Neuronal stem cell (in vitro differentiated cells): ENCODE measurements at places on chromosomes 7 and 10.

- DNase-seq: no peak
Measured at GRCh38 chr7:140146574-140146973, 30.2 kb downstream of the KDM7A start.

DNA sequence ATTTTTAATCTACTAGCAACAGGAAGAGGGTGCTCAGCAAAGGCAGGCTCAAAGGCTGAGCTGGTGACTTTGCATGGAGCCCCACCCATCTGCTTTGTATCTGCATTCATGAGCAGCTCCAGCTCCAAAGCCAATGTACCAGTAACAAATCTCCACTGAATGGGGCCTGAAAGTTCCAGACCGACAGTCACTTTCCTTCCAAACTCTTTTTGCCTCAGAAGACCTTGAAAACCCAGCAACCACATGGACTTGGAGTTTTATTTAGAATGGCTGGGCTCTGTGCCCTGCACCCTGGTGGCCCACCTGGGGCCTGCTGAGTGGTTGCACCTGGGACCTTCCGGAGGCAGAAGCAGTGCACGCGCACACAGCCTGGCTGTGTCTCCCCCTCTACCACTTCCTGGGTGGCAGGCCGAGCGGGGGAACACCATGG lies 195.0 kb upstream of the PLXNA4 start:
- DNase-seq: no peak

DNA sequence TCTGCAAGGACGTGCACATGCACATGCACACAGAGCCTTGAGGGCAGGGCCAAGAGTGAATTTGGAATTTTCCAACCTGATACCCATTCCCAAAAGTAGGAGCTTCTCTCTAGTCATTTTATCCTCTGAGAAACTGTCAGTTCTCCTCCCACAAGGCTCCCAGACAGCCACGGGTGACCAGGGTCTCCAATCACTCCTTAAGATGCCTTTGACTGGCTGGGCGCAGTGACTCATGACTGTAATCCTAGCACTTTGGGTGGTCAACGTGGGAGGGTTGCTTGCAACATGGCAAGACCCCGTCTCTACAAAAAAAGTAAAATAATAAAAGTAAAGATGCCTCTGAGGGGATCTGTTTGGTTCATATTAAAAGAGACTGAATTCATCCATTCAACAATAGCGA lies 13.2 kb downstream of the SCD start:
- no peak for DNase-seq

- DNase-seq: no peak
Measured at GRCh38 chr7:87173471-87173870, 21.2 kb downstream of the DMTF1 start.

DNA sequence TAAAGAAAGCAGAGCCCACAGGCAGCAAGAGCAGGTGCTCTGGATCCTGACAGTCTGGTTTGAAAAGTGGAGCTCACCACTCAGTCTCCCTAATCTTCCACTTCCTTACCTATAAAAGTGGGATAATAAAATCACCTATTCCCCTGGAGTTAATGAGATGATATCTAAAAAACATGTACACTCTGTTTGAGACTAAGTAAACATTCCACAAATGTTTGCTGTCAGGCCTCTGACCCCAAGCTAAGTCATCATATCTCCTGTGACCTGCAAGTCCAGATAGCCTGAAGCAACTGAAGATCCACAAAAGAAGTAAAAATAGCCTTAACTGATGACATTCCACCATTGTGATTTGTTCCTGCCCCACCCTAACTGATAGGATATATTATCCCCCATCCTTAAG lies 1324.5 kb downstream of the XPNPEP1 start:
- no peak for DNase-seq

DNA sequence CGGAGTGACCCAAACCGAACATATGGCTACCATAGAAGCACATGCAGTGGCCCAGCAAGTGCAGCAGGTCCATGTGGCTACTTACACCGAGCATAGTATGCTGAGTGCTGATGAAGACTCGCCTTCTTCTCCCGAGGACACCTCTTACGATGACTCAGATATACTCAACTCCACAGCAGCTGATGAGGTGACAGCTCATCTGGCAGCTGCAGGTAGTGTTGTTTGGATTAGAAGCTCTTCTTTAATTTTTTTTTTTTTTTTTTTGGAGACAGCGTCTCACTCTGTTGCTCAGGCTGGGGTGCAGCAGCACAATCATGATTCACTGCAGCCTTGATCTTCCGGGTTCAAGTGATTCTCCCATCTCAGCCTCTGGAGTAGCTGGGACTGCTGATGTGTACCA lies 45.8 kb downstream of the NRF1 start:
- no peak for DNase-seq

- no peak for DNase-seq
Measured at GRCh38 chr7:114269714-114270113, 144.9 kb upstream of the FOXP2 start.

GRCh38 chr7:158018971-158019645 lies 568.5 kb downstream of the PTPRN2 start:
- no peak for DNase-seq

- no peak for DNase-seq
Measured at GRCh38 chr7:55185321-55185802, 166.5 kb downstream of the EGFR start.

DNA sequence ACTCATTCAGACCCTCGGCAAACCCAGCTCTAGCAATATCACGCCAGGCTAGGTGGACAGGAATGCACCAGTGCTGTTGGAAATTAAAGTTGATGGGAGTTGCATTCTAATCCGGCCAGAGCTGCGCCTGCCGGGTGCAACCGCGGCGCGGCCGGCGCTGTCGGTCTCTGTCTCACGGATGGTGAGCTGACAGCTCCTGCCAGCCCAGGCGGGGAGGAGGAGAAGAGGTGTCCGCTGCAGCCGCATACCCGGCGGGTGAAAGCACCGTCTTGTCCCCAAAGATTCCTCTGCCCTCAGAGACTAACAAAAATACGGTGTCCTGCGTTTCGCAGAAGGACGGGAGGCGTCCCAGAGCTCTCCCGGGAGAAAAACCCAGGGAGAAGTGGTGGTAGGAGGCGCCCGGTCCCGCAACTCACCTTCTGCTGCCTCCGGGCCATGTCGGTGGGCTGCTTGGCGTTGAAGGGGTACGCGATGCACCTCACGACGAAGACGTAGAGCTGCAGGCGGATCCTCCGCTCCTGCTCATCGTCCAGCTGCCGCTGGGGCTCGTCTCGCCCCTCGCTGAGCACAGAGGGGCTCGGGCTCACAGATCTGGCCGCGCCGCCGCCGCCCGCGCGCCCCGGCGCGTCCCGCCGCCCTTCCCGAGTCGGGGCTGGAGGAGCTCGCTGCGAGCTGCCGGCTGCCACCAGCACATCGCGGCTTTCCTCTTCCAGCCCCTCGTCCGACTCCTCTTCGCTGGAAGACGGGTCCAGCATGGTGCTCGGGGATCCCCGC lies 490 bp downstream of the CADPS2 start:
- peak; percentile 32 for DNase-seq

DNA sequence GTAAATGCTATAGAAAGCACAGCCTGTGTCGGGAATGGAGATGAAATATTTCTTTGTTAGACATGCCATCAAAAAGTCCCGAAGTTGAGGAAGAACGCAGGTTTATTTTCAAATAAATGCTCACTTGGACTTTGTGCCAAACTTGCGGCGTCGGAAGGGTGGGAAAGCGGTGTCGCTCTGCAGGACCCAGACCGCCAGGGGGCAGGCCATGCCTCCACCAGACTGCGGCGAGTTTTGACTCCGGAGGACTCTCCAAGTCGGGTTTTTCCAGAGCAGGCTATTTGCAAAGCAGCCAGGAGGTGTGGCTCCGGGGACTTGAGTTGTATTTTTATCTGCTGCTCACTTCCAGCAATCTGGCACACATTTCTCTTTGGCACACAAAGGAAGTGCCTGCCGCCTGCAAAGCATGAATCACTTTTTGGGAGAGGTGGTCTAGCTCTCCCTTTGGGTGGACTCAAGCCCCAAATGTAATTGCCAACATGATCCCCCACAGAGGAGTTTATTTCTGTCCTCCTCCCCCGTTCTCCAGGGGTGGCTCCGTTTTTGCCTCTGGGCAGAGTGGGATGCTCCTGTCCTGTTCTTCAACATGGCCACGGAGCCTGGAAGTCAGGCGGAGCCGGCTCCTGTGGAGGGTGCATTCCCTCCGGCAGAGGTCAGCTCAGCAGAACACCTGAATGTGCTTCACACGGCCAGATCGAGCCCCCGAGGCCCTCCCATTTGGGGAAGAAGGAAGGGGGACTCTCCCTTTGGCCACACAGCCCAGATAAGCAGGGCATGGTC lies 82.3 kb upstream of the GPR26 start:
- DNase-seq: peak; percentile 65

DNA sequence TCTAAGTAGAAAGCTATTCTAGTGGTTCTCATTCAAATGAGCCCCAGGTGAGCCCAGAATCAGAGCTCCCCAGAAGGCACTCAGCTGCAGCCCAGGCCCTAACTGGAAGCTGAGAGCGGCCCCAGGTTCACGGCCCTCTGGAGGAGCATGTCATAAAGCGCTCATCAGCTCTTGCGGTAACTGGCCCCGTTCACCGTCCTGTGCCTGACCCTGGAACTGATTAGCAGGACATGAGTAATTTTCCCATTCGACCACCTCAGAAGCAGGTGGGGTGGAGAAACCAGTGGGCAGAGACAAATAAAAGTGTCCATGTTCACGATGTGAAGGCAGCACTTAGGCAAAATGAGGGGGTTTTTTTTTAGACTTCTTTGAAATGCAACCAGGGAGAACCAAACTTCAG lies 136.1 kb upstream of the LYZL2 start:
- DNase-seq: no peak

DNA sequence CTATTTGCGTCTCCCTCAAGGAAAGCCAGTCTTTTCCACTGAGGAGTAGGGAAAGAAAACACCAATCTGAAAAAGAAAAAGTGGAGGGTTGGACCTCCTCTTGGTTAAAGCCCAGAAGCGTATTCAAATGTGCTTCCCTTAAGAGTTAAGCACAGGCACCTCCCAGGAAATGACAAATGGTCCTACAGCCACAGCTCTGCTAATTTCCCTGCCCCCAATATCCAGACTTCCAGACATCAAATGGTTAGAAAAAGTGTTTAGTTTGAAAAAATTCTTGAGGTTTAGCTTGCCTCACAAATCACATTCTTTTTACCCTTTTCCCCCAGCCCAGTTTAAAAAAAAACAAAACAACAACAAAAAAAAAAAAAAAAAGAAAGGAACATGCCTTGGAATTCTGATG lies 19.0 kb upstream of the COL1A2 start:
- DNase-seq: no peak

- DNase-seq: no peak
Measured at GRCh38 chr10:98920807-98921206, 314.8 kb downstream of the HPSE2 start.

GRCh38 chr7:122965306-122965705 lies 30.2 kb downstream of the TAS2R16 start:
- no peak for DNase-seq

DNA sequence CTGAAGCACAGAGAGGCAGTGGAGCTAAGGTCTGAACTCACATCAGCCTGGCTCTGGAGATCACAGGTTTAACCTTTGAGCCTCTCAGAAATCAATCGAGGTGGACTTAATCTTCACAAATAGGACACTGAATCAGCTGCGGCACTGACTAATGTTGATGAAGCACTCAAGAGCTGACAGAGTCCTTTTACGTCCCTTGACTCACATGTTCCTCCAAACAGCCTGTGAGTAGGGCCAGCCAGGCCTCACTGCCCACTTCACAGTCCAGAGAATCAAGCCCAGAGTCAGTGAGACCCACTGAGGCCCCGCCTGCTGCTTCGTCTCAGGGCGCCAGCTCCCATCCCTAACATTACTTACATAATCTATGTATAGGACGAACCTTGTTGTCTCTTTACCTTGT lies 63.1 kb downstream of the TNS3 start:
- no peak for DNase-seq

- no peak for DNase-seq
Measured at GRCh38 chr7:9657257-9657656, 1223.8 kb downstream of the NXPH1 start.

DNA sequence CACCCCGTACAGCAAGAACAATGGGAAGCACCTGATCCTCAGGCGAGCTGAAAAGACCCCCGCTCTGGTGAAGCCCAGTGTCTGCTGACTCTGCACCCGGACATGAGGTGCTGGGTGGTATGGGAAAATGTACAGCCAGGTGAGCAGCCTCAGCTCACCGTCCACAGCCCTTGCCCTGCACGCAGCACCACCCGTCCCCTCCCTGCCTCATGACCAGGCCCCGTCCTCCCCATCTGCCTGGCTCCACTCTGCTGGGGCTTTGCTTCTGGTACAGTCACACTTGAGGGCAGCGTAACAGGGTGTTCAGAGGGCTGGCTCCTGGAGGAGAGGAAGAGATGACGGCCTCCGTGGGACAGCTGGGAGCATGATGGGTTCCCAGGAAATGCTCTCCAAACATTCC lies 49.1 kb downstream of the NCAPG2 start:
- no peak for DNase-seq

DNA sequence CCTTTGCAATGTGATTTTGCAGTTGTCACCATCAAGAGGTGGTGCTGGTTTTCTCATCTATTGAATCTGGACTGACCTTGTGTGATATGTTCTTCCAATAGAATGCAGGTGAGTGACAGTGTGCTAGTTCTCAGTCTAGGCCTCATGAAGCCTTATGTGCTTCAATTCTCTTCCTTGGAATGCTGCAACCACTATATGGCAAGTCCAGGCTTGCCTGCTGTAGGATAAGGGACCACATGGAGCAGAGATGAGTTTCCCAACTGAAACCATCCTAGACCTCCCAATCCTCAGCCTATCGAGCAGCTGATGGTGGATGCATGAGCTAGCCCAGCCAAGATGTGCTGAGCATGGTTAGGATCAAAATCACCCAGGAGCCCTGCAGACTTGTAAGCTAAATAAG lies 32.6 kb upstream of the ARHGAP21 start:
- no peak for DNase-seq

- peak; percentile 58 for DNase-seq
Measured at GRCh38 chr7:135620980-135621850, 41.1 kb upstream of the STMP1 start.

DNA sequence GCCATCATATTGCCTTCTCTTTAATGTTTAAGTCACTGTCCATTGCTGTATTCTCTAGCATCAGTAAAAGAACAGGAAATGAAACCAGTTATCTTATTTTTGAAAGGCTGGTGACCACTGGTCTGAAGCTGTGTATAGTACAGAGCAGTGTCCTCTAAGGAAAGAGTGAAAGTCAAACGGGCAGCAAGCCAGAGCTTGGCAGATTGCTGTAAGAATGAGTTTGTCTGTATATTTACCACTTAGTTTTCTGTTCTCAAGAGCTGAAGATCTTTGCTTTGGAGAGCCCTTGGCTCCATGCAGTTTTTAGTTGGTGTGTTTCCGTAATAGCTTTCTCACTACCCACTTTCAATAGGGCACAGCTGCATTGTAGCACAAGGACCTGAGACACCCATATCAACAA lies 31.9 kb downstream of the PCBD1 start:
- DNase-seq: no peak
